ENCODE measurements at places on chromosomes 1 and 21.

DNA sequence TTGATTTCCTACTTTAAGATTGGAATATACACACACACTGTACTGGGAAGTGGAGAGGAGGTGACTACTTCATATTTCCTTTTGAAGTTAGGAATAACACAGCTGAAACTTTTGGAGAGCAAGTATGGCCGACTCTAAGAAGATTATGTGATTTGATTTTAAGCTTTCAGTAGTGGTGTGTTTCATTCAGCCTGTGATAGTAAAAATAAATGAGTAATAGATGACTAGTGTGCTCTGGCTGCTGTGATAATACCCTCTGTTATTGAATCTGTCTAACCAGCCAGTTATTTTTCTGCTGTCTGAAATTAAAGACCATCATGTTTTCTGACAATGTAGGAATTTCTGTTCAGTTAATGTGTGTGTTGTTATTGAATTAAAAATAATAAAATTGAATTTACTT lies 48.3 kb downstream of the CTTNBP2NL start:
- DNase-seq, result no peak

DNA sequence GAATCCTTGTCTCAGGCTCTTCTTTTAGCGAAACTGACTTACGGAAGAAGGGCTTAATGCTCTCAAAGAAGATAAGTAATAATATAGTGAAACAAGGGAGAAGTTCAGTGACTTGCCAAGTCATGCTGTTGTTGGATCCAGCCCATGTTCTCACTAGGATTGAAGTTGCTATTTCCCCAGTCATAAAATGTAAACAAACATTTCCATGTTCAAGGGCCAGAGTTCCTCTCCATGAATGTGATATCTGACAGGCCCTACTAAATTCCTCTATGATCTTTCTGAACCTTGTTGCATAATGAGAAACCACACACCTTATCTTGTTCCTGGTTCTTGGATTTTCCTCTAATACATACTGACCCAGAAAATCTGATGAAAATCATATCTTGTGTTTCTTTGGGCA lies 876.5 kb upstream of the B3GALT2 start:
- no peak for DNase-seq

DNA sequence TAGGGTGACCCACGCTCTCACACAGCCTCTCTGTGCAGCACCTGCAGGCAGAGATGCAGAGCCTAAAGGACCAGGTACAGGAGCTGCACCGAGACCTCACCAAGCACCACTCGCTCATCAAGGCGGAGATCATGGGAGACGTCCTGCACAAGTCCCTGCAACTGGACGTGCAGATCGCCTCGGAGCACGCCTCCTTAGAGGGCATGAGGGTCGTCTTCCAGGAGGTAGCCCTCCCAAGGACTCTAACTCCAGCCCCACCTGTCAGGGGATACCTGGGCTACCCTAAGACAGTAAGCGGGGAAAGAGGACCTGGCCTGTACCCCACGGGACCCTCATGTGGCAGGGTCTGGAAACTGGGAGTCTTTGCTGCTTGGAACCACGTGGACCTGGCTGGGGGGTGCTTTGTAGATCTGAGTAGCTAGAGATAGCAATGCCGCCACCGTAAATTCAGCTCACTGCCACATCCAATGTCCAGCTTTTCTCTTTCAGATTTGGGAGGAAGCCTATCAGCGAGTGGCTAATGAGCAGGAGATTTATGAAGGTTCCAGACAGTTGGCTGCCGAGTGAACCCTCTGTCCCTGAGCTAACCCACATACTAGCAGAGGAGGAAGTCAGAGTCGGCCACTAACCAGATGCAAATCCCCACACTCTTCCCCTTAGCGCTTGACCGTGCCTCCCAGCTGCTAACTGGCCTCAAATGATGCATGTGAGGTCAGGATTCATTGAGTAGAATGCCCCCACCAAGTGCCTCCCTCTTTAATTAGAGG lies 6.5 kb downstream of the RNF207 start:
- no peak for DNase-seq

GRCh38 chr21:25556091-25556490 lies 51.2 kb downstream of the MRPL39 start:
- DNase-seq, result no peak

- peak; percentile 42 for DNase-seq
Measured at GRCh38 chr1:198577444-198577843, 37.0 kb upstream of the ATP6V1G3 start.

DNA sequence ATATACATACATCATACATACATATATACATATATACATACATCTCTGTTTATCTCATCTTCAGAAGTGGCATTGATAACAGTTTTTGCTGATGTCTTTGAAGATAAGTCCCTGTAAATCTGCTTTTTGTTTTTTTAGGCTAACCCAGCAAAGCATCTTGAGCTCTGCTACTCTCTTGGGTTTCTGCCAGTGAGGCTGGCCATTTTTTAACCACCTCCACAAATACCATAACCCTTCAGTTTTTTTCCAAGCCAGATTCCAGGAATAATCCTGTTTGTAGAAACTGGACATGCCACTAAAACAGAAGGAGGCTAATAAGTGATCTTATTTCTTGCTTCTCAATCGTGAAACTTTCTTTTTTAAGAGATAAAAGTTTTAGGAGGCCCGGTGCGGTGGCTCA lies 21.6 kb downstream of the SDHC start:
- DNase-seq, result no peak

DNA sequence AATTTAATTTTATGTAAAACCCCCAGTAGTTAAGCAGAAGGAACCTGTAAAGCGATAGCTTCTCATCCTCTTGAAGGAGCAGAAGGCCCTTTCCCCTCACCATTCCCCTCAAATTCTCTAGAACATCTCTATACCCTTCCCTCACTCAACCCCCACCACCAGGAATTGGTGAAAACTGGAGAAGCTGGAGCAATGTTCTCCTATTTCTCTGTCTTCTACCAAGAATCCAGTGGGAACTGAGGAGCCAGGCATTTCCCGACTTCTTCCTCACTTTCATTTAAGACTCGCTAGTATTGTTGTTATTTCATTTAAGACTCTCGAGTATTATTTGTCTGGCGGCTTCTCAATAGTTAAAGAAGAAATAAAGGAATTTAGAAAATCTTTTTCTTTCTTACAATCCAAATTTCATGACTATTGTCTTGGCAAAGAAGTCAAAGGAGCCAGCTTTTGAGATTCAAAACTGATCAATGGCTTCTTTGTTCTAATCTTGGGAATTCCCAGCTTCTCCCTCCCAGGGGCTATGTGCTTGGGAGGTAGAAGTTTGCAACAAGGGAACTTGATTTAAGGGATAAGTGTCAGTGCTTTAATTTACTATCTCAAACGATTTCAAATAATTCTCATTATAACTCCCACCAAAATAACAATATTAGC lies 253.3 kb upstream of the ADGRL2 start:
- DNase-seq, result no peak

GRCh38 chr1:117770981-117771531 lies 158.4 kb downstream of the GDAP2 start:
- DNase-seq, result no peak

GRCh38 chr1:32199717-32200072 lies 700 bp upstream of the CCDC28B start:
- no peak for DNase-seq

GRCh38 chr21:46056450-46056903 lies 41.4 kb upstream of the COL6A2 start:
- DNase-seq, result peak; percentile 38

DNA sequence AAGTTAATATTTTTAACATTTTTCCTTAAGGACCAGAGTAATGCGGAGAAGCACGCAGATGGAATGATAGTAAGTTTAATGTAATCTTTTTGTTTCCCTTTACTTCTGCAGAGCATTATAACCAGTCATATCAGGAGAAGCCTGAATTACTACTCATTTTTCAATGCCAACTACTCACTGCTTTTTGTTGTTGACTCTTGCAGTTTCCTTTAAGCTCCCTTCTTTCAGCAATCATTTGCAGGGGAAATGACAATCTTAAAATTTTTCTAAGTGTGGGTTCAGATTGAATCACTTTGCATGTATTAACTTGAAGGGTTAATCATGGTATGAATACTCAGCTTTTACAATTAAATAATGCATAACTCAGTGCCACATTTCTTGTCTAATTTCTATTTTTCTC lies 122.2 kb downstream of the NRDC start:
- DNase-seq, result no peak

DNA sequence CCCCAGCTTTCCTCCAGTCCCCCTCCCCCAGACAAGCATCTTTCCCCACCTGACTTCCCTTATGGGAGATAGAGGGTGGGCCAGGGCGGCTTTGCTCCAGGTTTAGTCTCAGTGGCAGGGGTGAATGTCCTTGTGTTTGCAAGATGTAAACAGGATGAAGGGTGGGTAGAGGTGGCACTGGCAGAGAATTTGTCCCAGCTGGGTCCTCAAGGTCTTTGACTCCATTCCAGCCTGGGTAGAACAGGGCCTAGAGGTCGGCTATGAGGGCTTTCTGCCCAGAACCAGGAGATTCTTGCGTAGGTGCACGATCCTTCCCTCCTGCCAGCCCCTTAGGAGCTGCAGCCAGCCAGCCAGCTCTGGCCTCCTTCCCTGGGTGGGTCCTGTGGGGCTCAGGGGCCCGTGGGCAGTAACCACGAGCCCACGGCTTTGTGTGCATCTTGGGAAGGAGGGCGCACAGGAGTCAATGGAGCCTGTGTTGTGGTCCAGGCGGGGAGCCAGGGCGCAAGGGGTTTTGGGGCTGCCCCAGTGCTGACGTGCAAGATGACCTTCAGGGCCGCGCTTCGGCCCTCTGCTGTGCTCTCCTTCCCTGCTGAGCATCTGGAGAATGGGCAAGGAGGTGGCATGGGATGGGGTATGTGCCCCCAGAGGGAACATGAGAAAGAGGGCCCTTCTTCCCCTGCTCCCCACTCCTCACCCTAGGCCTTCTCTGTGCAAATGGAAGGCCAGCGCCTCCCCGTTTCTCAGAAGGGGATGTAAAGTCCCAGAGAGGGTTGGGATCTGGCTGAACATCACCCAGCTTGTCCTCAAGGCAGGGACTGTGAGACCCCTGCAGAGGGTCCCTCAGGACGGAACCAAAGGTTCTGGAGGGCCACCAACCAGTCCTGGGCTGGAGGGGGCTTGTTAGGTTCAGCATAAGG lies 15.7 kb downstream of the POU3F1 start:
- DNase-seq, result no peak

- DNase-seq, result no peak
Measured at GRCh38 chr1:233140974-233141373, 154.6 kb downstream of the PCNX2 start.

DNA sequence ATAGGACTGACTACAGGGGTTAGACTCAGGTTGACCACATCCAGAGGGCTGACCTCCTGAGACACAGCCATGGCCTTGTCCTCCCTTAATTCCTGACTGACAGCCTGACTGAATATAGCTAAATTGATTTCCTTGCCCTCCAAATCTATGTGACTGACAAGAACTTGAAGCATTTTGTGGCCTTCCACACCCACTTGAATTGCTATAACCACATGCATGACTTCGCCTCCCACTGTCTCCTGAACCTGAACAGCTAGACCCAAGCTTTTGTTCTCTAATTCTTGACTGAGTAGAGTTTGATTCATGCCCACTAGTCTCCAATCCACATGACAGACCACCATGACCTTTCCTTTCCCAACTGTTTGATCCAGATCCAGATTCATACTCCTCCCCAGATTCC lies 3.1 kb downstream of the FLG2 start:
- DNase-seq, result no peak

DNA sequence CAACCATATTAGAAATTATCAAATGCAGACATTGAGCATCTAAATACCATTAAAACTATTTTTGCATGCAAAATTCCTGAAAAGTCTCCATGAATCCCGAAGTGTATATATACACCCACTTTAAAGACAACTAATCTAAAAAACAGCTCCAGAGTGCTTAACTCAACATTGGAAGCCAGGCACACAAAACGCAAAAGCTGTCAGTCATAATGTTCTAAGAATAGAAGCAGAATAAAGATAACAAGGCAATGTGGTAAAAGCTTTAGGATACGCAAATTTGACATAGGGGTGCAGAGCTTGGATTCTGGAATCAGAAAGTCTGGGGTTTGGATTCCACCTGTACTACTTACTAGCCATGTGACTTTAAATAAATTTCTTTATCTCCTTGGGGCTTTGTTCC lies 62.5 kb downstream of the SMYD3 start:
- DNase-seq, result no peak

DNA sequence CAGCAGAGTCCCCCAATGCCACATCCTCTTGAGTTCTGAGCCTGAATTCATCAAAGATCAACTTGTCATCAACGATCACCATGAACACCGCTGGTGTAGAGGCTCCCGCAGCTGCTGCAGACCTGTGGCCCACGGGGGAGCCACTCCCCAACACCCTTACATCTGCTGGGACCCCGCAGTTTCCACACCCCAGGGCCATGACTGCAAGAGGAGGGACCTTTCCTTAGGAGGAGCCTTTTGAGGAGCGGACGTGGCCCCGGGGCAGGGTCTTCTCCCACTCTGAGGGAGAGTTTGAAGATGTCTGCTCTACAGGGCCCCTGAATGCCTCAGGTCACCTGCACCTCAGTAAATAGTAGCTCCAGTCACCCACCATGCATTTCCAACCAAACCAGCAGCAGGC lies 2.7 kb downstream of the PRDM15 start:
- DNase-seq, result no peak

- no peak for DNase-seq
Measured at GRCh38 chr21:31668651-31669491, 9.4 kb downstream of the SOD1 start.

DNA sequence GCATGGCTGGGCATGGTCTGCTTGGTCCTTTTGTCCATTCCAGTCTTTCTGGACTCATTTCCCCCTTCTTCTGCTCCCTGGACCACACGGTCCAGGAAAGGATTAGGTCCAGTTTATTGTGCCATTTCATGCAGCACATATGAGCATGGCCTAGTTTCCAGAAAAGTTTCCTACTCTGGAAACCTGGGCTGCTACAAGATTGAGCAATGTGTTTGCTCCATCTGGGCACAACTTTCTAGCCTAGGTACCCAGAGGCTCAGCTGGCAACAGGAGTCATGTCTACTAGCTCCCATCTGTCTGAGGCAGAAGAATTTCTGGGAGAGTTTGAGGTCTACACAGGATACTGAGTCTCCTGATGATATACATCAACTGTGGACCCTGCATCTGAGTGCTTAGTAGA lies 14.8 kb downstream of the FMOD start:
- DNase-seq, result no peak

DNA sequence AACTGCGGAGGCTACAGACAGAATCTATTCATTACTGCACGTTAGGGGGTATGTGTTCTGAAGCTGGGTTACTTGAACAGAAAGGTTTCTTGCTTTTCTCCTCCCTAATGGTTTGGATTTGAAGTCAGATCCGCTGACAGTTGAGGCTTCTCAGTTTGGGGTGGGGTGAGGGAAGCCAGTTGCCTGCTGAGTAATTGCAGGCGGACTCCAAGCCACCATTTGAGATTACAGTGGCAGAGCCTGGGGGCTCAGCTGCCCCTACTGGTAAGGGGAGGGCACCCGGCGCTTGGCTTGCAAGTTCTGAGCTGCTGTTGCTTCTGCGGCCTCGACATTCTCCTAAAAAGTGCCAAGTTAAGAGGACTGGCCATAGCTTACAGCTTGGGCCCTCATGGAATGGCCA lies 2.0 kb downstream of the GRHL3 start:
- no peak for DNase-seq

- DNase-seq, result no peak
Measured at GRCh38 chr1:232856541-232856940, 51.3 kb downstream of the MAP10 start.
